ENCODE measurements at places on chromosomes 5 and 9. TPM values are rescaled to one million over a fixed set of nuclear protein-coding genes. Genes with fewer than 3 reads are reported as not detected.
A peak's percentile ranks its signal among the peaks of the same experiment; 100 is the strongest.

DNA sequence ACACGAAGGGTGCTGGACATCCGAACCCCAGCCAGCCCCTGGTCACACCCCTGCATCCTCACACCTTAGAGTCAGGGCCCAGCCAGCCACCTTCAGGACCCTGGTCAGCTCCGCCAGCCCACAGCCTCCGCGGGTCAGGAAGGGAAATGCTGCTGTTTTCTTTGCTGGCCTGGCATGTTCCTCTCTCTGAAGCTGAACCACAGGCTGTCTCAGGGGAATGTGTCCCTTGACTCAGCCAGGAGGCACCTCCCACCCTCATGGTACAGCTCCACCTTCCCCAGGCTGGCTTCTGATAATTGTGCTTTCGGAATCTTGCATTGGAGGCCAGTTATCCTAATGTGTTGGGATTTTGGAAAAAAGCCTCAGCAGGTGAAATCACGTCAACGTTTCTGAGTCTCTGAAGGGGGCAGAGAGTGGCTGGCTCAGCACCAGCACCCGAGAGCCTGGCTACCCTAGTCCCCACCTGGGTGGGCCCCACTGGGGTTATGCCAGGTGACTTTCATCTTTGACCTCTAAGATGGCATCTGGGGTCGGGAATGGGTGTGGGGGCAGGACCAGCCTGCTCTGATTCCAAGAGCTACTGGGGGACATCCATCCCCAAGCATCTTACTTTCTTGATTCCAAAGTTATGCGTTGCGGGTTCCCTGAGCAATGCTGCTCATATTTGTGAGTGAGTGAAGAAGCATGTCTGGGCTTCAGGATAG lies 9.8 kb upstream of the OLFM1 start:
- DNase-seq = no peak

GRCh38 chr5:152271420-152271819 lies 133.7 kb downstream of the NMUR2 start:
- peak; percentile 23 for DNase-seq

DNA sequence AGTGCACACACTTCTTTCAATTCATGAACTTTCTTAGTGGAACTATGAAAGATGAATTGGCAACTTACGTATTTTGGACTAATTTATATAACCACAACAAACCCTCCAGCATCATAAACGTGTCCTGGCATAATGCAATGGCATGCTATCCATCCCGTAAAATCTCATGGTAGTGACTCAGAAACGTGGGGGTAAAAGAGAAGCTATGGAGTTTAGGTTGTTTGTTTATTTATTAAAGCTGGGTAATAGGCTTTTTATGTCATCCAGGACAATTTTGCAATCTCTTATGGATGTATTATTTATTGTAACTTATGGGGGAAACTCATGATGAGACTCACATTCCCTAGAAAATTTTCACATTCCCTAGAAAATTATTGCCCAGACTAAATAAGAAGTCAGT lies 106.3 kb downstream of the GDA start:
- DNase-seq = no peak

- DNase-seq = peak; percentile 85
Measured at GRCh38 chr9:130036099-130036498, 6.9 kb downstream of the FNBP1 start.

DNA sequence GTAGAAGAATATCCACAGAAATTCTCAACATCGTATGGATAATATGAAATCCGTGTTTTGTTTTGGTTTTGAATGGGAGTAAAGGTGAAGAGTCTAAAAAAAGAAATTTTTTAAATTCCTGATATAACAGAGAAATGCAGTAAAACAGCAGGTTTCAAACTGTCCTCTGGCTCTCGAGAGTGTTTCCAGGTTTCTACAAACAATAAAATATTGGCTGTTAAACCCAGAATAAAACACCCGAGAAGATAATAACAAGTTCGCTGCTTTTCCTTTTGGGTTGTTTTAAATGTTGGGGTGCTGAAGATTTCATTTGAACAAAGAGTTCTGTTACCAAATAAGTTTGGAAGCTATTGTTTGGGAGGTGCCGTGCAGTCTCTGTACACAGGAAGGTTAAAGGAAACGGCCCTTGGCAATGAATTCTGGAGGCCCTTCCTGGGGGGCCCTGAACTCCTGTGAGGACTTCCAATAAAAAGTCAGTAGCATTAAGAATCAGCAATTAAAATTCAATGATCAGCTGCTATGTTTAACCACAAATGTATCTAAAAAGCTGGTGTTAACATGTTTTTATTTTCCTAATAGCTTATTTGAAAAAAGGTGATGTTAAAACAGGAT lies 215.8 kb downstream of the TSSK1B start:
- no peak for DNase-seq

GRCh38 chr9:126471084-126471624 lies 142.6 kb upstream of the LMX1B start:
- no peak for DNase-seq

DNA sequence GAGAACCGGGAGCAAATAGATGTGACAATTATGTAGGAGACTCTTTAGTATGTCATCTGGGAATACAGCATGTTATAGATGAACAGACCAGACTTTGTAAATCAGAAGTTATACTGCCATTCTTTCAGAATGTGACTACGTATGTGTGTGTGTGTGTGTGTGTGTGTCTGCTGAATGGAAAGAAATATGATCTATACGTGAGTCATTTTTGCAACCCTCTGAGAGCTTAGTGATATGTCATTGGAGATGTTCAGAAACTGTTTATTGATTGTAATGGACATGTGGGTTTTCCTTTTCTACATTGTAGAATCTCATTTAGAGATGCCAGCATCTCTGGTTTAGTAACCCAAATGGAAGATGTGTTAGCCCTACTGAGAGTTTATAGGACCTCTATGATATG lies 731.5 kb downstream of the TLE1 start:
- no peak for DNase-seq

- DNase-seq = no peak
Measured at GRCh38 chr5:3104429-3105060, 353.1 kb upstream of the IRX2 start.

DNA sequence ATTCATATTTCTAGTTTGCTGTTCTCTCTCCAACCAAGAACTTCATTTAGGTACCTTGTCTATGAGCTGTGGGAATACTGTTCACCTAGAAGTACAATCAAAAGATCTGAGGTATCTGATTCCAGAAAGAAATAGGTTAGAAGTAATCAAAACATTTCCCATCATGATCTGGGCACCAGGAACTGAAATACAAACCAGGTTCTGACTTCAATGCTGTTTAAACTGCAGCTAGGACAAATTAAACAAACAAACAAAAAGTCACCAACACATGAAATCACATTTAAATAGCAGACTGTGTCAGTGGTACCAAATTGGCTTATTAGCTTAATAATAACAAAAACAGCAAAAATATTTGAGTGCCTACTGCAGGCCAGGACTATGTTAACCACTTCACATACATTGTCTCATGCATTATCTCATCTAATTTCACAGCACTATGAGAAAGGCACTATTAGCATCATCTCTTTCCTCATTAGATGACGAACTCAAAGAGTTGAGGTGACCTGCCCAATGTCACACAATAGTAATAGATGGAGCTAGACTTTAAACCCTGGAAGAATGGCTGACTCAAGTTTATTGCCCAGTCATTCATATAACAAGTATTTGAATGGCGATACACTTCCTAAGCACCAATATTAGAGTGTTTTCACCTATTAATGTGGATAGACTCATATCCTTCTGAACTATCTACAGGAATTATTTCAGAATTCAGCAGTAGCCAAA lies 14.5 kb downstream of the PLPP1 start:
- DNase-seq = no peak

The ANKRD34B gene
- total RNA-seq = 4.4 TPM

The OSMR gene
- total RNA-seq = 47.1 TPM

The HINT2 gene
- total RNA-seq = 25.7 TPM

The SERF1A gene
- 14.4 TPM for total RNA-seq

The ASPN gene
- total RNA-seq = not detected

The ANKDD1B gene
- 2.8 TPM for total RNA-seq

Data from renal cortical epithelial cell (primary cell).